ENCODE measurements at places on chromosomes 12 and 14. TPM values are rescaled to one million over a fixed set of nuclear protein-coding genes. Genes with fewer than 3 reads are reported as not detected.

DNA sequence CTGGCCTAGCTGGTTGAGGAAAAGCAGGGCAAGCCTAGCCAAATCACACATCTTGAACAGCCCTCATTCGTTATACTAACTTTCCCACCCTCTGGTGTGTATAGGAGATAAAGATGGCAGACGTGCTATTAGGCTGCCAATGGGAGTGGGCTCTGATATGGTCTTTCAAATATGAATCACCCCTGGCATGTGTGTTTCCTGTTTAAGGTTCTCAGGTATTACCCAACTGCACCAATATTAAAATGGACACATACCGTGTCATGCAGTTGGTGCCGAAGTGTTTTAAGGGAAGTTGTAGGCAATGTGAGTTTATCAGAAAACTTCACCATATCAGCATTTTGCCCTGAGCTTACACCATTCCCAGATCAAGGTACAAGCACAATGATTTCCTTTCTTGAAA lies 33.4 kb downstream of the CHST11 start:
- no peaks in the 10 kb centered on the region for H3K36me3 ChIP-seq
- no peak for DNase-seq
- no peak overlapping the region for H3K4me3 ChIP-seq
- H3K27me3 ChIP-seq, result no peaks in the 10 kb centered on the region

DNA sequence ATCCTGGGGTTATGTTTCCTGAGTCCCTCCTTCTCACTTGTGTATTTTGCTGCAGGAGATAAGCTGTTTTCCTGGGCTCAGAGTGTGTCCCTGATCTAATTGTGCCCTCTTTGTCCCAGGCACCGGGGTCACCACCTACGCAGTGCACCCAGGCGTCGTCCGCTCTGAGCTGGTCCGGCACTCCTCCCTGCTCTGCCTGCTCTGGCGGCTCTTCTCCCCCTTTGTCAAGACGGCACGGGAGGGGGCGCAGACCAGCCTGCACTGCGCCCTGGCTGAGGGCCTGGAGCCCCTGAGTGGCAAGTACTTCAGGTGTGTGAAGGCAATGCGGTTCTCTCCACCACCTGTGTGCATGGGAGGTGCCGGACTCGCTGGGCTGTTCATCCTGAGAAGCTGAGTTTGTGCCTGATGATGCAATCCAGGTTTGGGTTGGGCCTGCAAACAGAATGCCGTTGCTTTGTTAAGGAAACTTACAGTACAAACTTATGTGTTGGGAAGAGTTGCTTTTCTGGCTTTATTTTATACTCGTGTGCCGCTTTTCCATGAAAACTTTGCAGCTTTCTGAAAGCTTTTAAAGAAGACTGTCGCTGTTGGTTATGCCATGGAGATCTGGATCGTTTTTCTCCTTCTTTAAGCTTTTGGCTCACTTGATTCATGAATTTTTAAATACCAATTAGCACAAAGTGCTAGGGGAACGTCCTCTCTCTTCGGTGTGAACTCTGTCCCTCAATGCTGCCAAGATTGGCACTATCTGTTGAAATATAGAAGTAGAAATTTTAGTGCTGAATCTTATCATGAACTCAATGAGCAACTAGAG lies 27.6 kb downstream of the RDH12 start:
- no peak overlapping the region for H3K4me3 ChIP-seq
- no peak for DNase-seq
- H3K4me1 ChIP-seq, result no peaks in the 10 kb centered on the region
- no peaks in the 10 kb centered on the region for H3K36me3 ChIP-seq
- no peaks in the 10 kb centered on the region for H3K27me3 ChIP-seq

DNA sequence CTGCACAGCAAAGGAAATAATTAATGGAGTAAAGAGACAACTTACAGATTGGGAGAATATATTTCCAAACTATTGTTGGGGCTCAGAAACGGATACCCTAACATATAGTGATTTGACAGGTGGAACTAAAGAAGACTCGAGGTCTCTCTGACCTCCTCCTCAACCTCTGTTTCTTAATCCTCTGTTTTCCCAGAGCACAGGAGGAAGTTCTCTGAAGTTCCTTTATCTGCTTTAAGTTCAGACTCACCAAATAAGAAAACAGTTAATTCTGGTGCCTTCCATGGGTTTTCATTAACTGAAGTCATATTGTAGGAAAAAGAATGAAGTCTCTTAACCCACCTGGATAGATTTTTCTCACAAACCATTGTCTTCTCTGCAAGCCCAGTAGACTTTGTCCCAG lies 29.2 kb downstream of the CLEC2D start:
- H3K36me3 ChIP-seq, result no peaks in the 10 kb centered on the region
- H3K4me1 ChIP-seq, result no peaks in the 10 kb centered on the region
- no peak overlapping the region for H3K4me3 ChIP-seq

- H3K4me3 ChIP-seq, result no peak overlapping the region
- H3K27me3 ChIP-seq, result peaks cover 4% of the 10 kb centered on the region
- no peak for DNase-seq
- no peak overlapping the region for H3K27ac ChIP-seq
- H3K36me3 ChIP-seq, result no peaks in the 10 kb centered on the region
- no peaks in the 10 kb centered on the region for H3K4me1 ChIP-seq
Observed at GRCh38 chr14:94722397-94722796, 47.5 kb downstream of the GSC start.

DNA sequence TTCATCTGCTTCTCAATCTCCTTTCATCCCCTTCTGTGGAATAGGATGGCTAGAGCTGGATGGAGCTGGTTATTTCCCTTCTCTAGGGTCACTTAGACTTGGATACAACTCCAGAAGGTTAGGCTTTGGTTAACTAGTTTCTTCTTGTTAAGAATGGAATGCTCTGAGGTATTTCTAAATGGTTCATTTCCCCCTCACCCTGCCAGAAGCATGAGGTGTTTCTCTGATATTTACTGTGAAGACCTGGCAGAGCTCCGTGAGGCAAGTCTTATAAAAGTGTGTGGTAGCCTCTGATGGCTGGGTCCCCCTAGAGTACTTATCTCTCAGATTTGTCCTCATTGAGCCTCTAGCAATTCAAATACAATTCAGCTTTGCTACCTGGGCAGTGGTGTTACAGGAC lies 207.9 kb downstream of the SLC16A7 start:
- DNase-seq, result no peak
- no peak overlapping the region for H3K4me3 ChIP-seq
- no peaks in the 10 kb centered on the region for H3K36me3 ChIP-seq

- no peaks in the 10 kb centered on the region for H3K4me1 ChIP-seq
- H3K27ac ChIP-seq, result no peak overlapping the region
- H3K27me3 ChIP-seq, result peaks cover 49% of the 10 kb centered on the region
Observed at GRCh38 chr14:96663491-96664067, 133.6 kb upstream of the VRK1 start.

The NGB gene
- total RNA-seq, result not detected

The CCDC177 gene
- total RNA-seq, result not detected
